RCC 7860 (cell line): ENCODE measurements at places on chromosomes 1 and 21.

DNA sequence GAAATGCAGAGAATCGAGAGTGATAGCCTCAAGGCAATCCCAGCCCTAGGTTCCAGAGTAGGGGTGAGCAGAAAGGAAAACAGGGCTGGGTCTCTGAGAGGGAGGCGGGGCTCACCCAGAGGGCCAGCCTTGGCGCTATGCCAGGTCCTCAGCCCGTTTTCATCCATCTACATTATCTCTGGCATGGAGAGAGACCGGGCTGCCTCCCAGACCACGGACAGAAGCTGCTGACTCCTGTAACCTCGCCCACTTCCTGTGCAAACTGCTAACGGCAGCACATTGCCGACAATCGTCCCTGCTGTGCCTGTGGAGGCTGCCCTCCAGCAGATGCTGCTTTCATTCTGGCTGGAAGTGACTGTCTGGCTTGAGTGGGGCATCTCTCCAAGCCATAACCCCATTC is 569.1 kb downstream of the NPHP4 start:
- DNase-seq: no peak

- peak; percentile 20 for DNase-seq
Measured at GRCh38 chr1:94922761-94923331, 4.1 kb downstream of the CNN3 start.

GRCh38 chr1:22053861-22054770 is 1.6 kb downstream of the CDC42 start:
- no peak for DNase-seq

DNA sequence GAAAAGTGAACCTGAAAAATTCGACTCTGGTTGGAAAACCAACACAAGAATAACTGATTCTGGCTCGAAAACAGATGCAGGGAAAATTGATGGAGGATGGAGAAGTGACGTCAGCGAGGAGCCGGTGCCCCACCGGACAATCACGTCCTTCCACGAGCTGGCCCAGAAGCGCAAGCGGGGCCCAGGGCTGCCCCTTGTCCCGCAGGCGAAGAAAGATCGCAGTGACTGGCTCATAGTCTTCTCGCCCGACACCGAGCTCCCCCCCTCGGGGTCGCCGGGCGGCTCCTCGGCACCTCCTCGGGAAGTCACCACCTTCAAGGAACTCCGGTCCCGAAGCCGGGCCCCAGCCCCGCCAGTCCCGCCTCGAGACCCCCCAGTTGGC is 1.9 kb downstream of the RUSC1 start:
- no peak for DNase-seq

GRCh38 chr1:219439376-219439775 is 173.5 kb downstream of the ZC3H11B start:
- DNase-seq: no peak

DNA sequence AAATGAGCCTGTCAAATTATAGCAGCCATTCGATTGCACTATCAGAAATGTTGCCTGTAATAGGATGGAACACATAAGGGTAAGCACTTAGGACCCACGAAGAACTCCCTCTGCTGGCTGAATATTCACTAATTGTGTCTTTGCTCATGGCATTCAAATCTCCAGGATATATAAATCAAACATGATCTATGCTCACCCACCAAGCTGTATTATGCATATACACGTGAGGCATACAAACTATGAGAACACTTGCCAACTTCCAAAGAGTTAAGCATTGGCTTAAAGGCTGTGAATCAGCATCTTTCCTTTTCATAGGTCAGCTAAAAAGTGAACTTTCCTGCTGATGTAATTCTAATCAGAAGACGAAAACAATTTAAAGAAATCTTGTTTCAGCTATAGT is 34.5 kb downstream of the TMPRSS15 start:
- no peak for DNase-seq

DNA sequence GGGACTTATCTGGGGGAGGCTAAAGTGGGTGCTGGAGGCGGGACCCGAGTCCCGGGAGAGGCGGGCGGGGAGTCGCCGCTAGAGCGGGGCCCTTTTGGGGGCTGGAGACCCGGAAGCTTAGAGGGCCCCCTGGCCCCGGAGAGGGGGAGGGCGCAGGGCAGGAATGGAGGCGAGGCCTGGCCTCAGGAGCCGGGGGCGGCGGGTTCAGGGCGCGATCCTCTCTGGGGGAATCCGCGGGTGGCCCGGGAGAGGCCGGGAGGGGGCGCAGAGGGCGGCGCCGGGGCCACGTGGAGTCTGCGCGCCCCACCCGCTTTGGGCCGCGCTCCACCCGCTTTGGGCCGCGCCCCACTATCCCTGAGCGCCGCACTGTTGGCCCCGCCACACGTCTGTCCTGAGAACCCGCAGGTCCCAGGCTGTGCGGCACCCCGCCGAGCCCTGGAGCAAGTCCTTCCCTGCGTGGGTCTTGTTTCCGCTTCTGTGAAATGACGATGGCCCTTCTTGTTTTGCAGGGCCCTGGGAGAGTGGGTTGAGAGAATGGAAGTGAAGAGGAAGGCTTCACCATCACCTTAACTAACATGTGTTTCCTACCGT is 84.4 kb downstream of the NKAIN1 start:
- peak; percentile 56 for DNase-seq

GRCh38 chr1:231814021-231814420 is 187.4 kb downstream of the DISC1 start:
- no peak for DNase-seq

DNA sequence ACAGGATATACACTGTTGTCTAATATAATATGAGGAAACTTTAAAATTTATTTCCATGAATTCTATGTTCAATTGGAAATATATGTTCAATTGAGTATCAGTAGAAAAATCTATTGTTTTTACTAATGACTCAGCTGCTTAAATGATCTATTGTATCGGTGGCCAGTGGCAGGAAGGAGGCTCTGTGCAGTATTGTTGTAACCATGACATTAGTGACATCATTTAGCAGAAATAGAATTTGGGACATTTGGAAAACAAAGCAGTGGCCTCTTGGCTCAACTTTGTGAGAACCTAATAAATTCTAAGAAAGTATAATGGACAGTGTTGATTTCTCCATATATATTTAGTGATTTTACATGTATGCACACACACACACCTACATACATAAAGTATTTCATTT is 257.4 kb downstream of the PDE4B start:
- DNase-seq: no peak

GRCh38 chr1:6811583-6811982 is 26.3 kb downstream of the CAMTA1 start:
- no peak for DNase-seq
